CD4-positive, alpha-beta T cell treated with Interleukin-17A for 4 hours (primary cell): ENCODE measurements at places on chromosomes 7 and 10.

- peak; percentile 92 for DNase-seq
Measured at GRCh38 chr7:100563809-100564400, 9.8 kb downstream of the SAP25 start.

GRCh38 chr7:157542068-157543021 is 205.5 kb downstream of the DNAJB6 start:
- no peak for DNase-seq

DNA sequence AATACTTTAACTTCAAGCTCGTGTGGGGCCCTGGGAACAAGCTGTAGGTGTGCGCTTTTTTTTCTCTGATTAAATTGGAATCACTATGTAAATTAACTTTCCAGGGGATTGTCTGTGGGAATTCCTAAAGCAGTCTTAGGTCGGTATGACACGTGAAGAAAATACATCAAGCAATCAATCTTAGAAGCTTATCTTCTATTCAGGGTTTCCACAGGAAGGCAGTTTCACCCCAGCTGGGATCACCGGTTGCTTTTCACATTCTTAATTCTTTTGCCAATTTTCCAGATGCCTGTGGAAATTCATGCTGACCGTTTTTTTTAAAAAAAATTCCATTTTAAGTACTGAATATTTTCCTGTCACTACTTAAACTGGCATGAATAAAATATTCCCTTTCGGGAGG is 41.9 kb downstream of the CAMK1D start:
- no peak for DNase-seq

GRCh38 chr10:103833731-103834365 is 21.5 kb downstream of the SH3PXD2A start:
- no peak for DNase-seq

GRCh38 chr10:49237985-49238384 is 49.8 kb upstream of the TMEM273 start:
- DNase-seq: no peak

- no peak for DNase-seq
Measured at GRCh38 chr10:50346942-50347341, 95.6 kb upstream of the ASAH2 start.

- no peak for DNase-seq
Measured at GRCh38 chr7:107687656-107688055, 27.0 kb downstream of the SLC26A4 start.

DNA sequence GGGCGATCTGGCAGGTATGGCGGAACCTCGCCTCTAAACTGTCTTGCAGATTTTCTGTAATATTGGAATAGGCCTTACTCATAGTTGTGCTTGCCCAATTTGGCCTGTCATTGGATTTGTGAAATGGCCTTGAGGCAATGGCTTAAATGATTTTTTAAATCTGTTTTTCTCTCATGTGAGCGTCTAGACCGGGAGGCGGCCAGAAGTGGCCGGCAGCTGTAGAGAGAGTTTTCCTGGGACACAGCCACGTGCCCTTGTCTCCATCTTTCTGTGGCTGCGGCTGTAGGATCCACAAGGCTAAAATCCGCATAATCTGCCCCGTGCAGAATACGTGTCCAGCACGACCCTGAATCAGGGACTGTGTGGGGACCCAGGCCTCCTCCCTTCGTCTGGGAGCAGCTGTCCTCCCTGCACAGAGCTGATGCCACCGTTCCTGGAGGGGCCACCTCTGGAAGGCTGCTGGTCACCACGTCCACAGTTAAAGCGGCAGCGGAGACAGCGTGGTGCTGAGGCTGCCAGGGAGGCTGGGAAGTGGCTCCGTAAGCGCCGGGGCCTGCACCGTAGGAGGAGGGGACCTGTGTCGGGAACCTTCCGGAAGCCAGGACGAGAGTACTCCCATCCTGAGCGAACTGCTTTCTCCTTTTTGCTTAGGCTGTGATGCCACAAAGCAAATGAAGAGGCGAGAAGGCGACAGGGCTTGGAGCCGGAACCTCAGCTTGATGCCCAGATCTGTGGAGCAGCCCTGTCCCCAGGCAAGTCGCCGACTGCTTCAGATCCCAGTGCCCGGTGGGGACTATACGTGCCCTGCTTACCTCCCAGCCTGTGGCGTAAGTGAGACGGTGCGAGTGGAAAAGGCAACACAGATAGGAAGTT is 99.8 kb downstream of the DYNC2I1 start:
- no peak for DNase-seq

DNA sequence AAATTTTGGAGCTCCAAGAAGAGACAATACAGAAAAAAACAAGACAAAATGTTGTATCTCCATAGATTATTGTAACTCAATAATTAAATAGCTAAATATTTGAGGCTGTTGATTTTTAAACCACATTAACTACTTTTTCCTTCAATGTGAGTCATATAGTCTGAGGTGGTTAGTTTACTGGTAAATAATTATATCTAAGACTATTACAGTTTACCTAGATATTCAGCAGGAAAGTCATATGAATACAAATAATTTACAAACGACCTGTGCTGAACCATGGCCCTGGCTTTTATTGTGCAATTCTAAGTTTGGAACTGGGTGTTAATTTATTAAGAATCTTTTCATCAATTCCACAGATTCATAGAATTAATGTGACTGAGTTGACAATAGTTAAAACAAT is 22.2 kb downstream of the CREB5 start:
- no peak for DNase-seq

DNA sequence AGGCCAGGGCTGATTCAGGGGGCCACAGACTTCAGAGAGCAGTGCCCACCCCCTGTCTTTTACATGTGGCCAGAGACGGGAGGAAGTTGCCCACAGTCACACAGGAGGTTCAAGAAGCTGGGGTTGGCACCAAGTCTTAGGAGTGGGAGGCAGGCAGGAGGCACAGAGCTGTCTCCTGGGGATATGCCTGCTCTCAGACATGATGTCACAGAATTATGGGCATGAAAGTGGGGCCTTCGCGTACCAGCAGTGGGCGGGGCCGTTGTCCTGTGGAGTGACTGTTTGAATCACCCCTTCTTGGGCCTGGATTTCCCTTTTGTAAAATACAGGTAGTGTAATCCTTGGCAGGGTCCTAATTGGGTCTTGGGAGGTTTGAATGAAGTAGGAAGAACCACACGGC is 81.2 kb upstream of the PPIF start:
- peak; percentile 10 for DNase-seq

- no peak for DNase-seq
Measured at GRCh38 chr10:116748041-116748440, 5.7 kb upstream of the HSPA12A start.

GRCh38 chr7:1754345-1754908 is 84.3 kb downstream of the ELFN1 start:
- DNase-seq: no peak

- DNase-seq: peak; percentile 59
Measured at GRCh38 chr10:23362879-23363792, 18.5 kb upstream of the C10orf67 start.

GRCh38 chr10:121167534-121168243 is 316.5 kb downstream of the WDR11 start:
- DNase-seq: no peak

- DNase-seq: no peak
Measured at GRCh38 chr10:30352377-30352776, 3.3 kb upstream of the MTPAP start.
